ENCODE measurements at places on chromosomes 7 and 10.

DNA sequence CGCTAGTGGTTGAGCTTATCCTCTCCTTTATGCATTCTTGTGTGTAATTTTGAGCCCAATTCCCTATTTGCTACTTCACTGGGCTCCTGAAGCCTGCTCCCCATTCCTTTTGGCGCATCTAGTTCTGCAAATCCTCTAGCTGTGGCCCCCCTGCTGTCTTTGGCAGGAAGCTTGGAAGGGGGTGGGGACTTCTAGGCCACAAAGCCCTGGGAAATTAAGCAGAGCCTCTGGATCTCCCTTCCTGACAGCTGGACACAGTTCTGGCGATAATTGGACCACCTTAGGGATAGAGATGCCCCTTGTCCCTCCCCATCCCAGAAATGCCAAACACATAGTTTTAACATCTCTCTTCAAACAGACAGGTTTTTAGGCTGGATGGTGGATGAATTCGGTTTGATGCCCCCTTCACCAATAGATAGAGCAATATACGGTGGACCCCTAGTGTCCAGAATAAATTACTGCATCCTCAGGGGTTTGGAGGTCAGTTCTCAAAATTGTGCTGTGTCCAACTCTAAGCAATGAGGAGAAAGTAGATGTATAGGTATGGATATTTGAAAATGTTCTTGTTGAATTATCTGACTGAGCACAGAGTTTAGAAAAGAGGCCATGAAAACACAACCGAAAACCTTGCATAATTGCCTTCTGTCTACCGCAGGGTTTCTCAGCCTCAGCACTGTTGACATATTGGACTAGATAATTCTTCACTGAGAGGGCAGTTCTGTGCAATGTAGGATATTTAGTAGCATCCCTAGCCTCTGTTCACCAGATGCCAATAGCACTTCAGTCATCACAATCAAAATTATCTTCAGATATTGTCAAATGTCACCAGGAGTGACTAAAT lies 75.5 kb downstream of the PAPSS2 start:
- DNase-seq: no peak

GRCh38 chr7:131607291-131608115 lies 51.1 kb upstream of the PODXL start:
- DNase-seq: no peak

GRCh38 chr7:5584821-5585220 lies 161.2 kb upstream of the TNRC18 start:
- no peak for DNase-seq

- no peak for DNase-seq
Measured at GRCh38 chr7:107233174-107233573, 64.4 kb downstream of the HBP1 start.

DNA sequence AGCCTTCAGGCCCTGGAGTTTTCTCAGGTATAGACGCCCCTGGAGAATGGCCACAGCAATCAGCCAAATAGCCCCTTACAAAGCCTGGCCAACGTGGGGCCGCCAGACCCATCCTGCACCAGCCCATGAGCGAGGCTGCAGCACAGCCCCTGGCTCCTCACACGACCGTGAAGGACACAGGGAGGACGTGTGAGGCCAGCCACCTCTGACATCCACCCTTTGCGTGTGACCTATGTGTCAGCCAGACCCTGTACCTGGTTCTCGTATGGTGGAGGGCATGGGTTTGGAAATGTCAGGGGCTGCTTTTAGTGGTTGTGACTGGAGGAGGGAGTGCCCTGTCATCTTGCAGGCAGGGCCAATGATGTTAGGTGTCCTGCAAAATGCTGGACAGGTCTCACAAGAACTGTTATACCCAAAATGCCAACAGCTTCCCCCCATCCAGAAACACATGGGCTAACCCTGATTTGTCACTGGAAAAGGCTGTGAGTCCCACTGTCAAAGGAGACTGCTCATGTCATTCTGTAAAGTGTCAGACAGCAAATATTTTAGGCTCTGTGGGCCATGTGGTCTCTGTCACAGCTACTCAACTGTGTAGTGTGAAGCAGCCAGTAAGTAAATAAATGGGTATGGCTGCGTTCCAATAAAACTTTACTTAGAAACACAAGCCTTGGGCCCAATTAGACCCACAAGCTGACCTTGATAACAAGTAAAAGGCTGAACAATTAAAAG lies 30.0 kb downstream of the NOD1 start:
- no peak for DNase-seq

DNA sequence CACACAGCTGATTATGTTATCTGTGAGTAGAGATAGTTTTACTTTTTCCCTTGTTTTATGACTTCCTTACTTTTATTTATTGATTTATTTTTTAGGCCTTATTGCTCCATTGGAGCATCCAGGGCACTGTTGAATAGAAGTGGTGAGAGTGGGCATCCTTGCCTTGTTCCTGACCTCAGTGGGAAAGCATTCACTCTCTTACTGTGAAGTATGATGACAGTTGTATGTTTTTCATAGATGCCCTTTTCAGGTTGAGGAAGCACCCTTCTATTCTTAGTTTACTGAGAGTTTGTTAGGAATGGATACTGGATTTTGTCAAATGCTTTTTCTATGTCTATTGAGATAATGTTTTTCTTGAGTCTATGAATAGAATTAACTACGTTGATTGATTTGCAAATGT lies 88.6 kb downstream of the XRCC2 start:
- DNase-seq: no peak

DNA sequence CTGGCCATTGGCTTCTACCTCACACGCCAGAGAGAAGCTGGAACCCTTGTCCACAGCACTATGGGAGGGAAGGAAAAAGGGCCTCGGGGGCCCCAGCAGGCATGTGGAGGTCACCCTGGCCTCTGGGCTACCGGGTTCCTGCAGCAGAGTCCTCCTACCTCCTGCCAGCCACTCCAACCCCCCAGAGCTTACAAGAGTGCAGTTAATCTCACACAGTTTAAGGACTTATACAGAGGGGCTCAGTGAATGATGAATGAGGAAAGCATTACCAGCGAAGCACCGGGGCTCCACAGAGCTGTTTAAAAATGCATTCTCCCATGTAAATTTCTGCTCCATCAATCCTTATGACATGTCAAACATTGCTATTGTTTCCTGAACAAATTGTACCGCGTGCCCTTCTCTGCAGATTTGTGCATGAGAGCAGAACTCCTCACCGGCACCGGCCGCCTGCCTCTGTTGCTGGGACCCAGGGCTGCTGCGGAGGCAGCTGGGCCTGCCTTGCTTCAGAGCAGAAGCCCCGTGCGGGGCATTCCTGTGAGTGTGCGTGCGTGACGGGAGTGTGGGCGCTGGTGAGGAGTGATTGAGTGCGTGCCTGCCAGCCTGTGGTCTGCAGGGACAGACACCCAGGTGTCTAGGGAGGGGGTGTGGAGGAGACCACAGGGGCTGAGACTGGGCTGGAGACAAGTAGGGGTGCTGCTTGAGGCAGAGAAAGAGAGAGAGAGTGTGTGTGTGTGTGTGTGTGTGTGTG lies 52.8 kb downstream of the C10orf105 start:
- DNase-seq: no peak

DNA sequence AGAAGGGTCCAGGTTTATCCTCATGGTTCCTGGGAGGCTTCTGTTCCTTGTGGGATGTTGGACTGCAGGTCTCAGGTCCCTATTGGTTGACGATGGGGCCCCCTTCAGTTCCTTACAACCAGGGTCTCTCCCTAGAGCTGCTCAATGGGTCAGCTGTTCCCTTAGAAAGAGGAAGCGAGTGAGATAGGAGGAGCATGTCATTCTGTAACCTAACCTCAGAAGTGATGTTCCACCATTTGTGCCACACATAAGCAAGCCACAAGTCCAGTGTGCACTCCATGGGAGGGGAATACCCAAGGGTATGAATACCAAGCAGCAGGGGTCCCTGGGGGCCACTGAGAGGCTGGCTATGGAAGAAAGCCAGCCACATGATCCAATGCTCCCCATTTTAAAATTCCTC lies 192.7 kb downstream of the GATA3 start:
- DNase-seq: no peak

DNA sequence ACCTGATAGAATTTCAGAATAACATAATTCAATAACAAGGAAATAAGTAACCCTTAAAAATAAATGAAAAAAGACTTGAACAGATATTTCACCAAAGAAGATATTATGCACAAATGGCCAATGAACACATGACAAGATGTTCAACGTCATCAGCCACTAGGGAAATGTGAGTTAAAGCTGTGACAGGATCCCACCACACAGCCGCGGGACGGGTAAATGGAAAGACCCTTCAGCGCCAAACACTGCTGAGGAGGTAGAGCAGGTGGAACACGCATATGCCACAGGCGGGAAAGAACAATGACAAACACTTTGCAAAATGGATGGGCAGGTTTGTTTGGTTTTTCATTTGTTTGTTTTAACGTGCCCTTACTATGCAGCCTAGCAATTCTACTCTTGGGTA lies 86.1 kb upstream of the RNF32 start:
- DNase-seq: no peak

DNA sequence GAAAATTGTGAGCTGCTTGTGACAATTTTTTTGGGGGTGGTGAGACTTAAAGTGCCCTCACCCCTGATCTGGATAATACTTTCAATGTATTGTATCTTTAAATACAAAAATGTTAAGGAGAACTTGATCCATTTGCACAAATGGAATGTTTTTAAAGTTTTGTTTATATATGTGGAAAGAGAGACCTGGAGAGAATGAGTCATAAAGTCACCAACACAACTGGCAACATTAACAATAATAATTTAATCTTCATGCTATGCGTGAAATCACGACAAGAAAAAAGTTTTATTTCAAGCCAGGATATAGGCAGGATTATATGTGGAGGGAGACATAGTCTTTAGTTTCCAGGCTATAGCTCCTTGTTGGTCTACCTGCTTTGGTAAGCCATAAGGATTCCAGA lies 537.5 kb downstream of the GPAM start:
- DNase-seq: no peak

- DNase-seq: no peak
Measured at GRCh38 chr10:114916653-114917052, 21.3 kb upstream of the TRUB1 start.

DNA sequence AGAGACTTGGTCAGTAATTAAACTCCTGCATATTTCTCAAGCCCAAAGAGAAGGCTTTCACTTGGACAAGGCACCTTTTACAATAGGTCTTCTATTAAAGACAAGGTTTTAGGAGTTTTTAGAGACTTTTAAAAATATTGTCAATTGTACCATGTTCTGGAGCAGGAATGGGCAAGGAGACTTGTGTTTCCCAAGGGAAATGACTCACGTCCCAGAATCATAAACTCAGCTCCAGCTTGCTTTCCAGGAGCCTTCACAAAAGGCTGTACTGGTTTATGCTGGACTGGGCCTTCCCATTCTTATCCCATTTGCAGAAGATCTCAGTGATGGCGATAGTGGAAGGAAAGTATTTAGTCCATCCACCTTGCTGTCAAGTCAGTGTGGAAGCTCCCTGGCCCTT lies 7.8 kb upstream of the GLI3 start:
- no peak for DNase-seq

DNA sequence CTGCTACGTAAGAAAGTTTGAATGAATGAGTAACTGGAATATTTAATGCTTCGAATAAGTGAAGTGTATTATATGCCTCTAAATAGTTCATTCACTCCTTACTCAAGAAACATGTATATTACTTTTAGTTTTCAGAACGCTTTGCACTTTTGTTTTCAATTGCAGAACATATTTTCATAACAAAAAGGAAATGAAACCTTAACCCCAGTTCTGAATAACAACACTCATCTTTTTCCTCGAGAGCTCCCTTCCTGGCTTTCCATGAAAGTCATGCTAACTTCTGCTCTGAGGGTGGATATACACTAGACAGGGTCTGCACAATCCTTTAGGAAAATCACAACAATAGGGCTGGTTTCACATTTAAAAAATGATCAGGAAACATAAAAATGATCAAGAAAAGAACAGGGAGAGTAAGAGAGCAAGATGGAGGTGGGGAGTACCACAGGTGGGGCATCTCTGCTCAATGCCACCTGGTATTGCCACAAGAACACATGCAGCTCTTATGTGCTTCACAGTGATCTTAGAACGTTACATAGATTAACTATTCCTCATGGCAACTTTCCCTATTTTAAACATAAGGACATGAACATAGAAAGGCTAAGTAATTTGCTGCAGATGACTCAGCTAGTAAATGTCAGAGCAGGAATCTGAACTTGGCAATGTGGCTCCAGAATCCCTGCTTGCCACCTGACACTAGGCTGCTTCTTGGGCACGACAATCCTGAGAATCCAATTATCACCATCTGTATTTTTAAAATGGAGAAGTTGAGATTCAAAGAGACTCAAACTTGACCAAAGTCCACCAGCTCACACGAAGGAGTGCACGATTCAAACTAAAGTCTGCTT lies 219.5 kb upstream of the AOAH start:
- DNase-seq: no peak

GRCh38 chr7:156100086-156100485 lies 287.8 kb upstream of the SHH start:
- DNase-seq: no peak

GRCh38 chr7:152399344-152399743 lies 36.5 kb downstream of the KMT2C start:
- DNase-seq: no peak

DNA sequence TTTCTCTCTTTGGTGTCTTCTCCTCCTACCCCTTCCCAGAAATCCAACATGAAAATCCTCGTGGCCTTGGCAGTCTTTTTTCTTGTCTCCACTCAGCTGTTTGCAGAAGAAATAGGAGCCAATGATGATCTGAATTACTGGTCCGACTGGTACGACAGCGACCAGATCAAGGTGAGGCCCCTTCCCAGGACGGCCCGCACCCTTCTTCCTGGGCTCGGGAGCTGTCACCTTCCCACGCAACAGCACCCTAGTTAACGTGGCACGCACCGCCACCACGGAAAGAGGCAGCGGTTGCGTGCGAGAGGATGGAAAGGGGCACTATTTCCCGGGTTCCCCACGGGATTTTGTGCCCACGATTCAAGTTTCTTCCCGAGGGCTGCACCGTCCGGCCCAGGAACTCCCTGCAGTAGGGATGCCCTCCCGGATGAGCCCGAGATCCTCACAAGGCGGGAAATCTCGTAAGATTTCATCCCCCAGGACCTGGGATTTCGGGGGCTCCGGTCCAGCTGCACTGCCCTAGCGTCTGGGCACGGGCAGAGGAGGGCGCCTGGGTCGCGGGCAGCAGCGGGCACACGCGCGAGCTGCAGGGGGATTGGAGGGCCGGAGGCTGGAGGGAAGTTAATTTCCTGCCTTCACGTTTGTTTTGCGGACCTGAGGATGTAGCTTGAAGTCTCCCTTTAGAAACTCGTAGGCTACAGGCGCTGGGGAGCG lies 834 bp downstream of the TAC1 start:
- DNase-seq: no peak

GRCh38 chr10:117617659-117618058 lies 75.1 kb downstream of the EMX2 start:
- no peak for DNase-seq

- no peak for DNase-seq
Measured at GRCh38 chr7:30232391-30232790, 52.0 kb upstream of the ZNRF2 start.

DNA sequence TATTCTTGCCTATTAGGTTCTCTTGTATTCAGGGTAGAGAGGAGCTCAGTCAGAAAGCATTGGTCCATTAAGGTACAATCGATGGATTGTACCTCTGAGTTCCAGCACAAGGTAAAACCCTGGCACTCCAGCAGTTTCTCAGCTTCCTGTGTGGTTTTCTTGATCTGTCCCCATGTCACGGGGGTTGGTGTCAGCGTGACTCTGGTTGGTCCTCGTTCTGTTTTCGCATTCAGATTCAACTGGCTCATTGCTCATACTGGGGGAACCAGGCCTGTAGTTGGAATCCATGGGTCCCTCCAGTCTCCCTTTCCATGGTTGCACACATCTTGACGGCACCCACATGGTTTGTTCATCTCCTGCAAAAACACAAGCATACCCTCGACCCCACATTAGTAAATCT lies 32.7 kb upstream of the RASGEF1A start:
- DNase-seq: peak; percentile 15

- DNase-seq: no peak
Measured at GRCh38 chr10:132209130-132209529, 22.4 kb downstream of the DPYSL4 start.

- no peak for DNase-seq
Measured at GRCh38 chr7:77907281-77907680, 108.7 kb downstream of the PHTF2 start.

Data from stimulated activated CD4-positive, alpha-beta T cell treated with anti-CD3 and anti-CD28 coated beads, Interleukin-15, amount 100 ng/mL, for 1 hour (primary cell).